Omental fat pad (tissue), 4 donors: ENCODE measurements at places on chromosomes 1 and 21. TPM values are rescaled to one million over a fixed set of nuclear protein-coding genes. Genes with fewer than 3 reads are reported as not detected.

Gene CD84
- total RNA-seq, result 11.4 TPM

DNA sequence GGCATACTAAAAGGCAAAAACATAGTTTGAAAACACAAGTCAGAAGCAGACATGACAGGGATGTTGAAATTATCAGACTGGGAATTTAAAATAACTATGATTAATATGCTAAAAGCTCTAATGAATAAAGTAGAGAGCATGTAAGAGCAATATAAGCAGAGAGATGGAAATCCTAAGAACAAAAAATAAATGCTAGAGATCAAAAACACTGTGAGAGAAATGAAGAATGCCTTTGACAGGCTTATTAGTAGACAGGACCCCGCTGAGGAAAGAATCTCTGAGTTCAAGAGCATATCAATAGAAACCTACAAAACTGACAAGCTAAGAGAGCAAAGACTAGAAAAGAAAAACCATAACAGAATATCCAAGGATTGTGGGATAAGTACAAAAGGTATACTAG lies 93.9 kb downstream of the MPZL1 start:
- no peak for DNase-seq

- no peak for DNase-seq
Measured at GRCh38 chr21:36738489-36739126, 39.7 kb downstream of the SIM2 start.

- DNase-seq, result no peak
Measured at GRCh38 chr1:19042675-19043578, 86.5 kb upstream of the IFFO2 start.

GRCh38 chr21:25029580-25029979 lies 577.7 kb downstream of the MRPL39 start:
- no peak for DNase-seq
